Suppressor macrophage treated with lipopolysaccharide for 4 hours (primary cell): ENCODE measurements at places on chromosomes 2 and 18.

- no peak for DNase-seq
These were observed 63.9 kb downstream of the LDAH start for GRCh38 chr2:20758997-20759396.

- no peak for DNase-seq
These were observed 361.3 kb downstream of the ZNF521 start for GRCh38 chr18:24990671-24991134.

- DNase-seq = no peak
These were observed 390.3 kb downstream of the GPD2 start for GRCh38 chr2:156826341-156826933.

GRCh38 chr2:129462967-129463366 is 516.5 kb upstream of the RAB6C start:
- DNase-seq = no peak

- DNase-seq = peak; percentile 26
These were observed 212.9 kb downstream of the CYP26B1 start for GRCh38 chr2:71934595-71935261.

- peak; percentile 16 for DNase-seq
These were observed 4.3 kb downstream of the VAPA start for GRCh38 chr18:9918016-9918680.

DNA sequence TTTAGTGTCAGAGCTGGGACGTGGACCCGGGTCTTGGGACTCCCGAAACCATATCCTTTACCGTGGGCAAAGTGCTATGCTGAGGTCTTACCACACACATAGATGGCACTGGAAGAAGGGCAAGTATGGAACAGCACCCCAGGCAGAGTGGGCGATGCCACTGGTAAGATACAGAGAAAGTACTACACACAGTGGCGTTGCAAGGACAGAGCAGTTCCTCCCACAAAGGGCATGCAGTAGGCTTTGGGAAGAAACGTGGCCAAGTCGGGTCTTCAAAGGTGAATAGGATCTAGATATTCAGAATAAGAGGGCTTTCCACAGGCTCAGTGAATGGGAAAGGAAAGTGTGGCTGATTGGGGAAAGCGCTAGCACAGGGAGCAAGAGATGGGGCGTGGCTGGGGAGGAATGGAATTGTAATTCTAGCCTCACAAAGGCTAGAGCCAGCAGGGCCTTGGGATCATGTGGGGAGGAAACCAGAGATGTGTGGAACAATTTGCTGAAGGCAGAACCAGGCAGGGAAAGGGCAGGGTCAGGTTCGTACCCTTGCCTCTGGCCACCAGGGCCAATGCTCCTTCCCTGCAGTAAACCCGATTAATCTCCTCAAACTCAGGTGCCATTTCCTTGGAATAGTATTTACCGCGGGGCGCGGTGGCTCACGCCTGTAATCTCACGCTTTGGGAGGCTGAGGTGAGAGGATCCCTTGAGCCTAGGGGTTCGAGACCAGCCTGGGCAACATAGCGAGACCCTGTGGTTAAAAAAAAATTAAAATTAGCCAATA is 36.0 kb downstream of the PCBP1 start:
- DNase-seq = no peak

GRCh38 chr18:48036641-48037421 is 106.4 kb upstream of the SMAD2 start:
- no peak for DNase-seq

GRCh38 chr2:102599486-102599885 is 19.9 kb upstream of the SLC9A2 start:
- no peak for DNase-seq

GRCh38 chr2:105862843-105863242 is 118.1 kb downstream of the NCK2 start:
- DNase-seq = no peak

- DNase-seq = no peak
These were observed 299.4 kb upstream of the ID2 start for GRCh38 chr2:8382485-8382884.
